ENCODE measurements at places on chromosomes 5 and 9. TPM values are rescaled to one million over a fixed set of nuclear protein-coding genes. Genes with fewer than 3 reads are reported as not detected.

Gene OR5C1
- not detected for total RNA-seq

DNA sequence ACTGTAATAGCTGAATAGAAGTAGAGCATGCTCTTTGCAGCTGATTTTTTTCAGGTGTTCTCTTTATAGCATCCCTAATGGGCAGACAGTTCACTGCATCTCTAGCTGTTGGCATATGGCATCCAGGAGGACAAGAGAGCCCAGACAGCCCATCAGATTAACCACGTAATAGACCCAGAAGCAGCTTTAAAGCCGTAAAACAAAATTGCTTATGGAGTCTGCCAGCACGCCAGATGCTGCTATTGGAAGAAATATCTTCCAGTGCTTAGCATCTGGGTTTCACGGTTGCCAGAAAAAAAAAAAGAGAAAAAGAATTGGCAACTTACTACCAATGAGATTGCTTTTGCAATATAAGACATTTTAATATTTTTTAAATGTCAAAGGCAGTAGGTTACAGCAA lies 869.4 kb upstream of the NUDT12 start:
- no peaks in the 10 kb centered on the region for H3K36me3 ChIP-seq
- H3K27ac ChIP-seq, result no peak overlapping the region
- DNase-seq, result no peak

DNA sequence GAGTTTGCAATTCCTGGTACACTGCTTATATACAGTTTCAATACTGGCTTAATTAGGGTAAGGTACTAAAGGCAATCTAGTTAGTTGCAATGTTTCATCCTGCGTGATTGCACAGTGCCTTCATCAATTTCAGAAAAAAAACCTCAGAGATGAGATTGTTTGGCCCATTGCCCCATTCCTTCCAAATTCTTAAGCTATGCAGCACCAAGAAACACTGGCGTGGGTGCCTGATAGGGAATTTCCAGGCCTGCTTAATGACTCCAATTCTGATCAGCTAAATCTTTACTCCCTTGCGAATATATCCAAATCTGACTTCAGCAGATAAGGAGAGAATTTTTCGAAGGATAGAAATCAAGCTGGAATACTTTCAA lies 35.9 kb upstream of the GAS1 start:
- DNase-seq, result no peak
- no peak overlapping the region for H3K4me3 ChIP-seq
- H3K27ac ChIP-seq, result no peak overlapping the region

DNA sequence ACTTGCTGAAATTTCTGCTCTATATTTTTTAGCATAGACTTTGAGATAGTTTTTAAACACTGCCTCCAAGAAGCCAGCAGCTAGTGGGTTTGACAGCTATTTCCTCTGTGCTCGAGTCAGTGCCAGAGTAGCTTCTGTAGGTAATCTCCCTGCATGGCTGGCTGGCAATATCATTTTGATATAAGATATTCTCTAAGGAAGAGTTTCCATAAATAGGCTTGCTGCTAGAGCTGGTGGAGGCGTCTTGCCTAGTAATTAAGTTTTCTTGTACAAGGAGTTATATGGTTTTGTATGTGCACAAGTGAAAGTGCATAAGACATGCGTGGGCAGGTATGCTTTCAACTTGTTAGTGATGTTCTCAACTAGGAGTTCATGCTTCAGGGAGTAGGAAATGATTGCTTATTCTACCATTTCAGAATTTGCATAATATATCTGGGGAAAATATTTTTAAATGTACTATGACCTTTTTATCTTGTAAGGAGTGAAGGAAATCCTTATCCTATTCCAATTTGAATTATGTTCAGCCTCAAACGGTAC lies 74.1 kb upstream of the CCL21 start:
- no peak overlapping the region for H3K27ac ChIP-seq
- no peak for DNase-seq
- no peak overlapping the region for H3K4me3 ChIP-seq

- H3K27ac ChIP-seq, result peak overlapping the region; percentile 83
- no peaks in the 10 kb centered on the region for H3K27me3 ChIP-seq
- H3K4me1 ChIP-seq, result peaks cover 8% of the 10 kb centered on the region
- peak overlapping the region; percentile 3 for H3K4me3 ChIP-seq
Observed at GRCh38 chr9:92631452-92632343, 38.2 kb downstream of the IPPK start.

Gene MEGF10
- not detected for total RNA-seq

Gene TIMD4
- 15.1 TPM for total RNA-seq

DNA sequence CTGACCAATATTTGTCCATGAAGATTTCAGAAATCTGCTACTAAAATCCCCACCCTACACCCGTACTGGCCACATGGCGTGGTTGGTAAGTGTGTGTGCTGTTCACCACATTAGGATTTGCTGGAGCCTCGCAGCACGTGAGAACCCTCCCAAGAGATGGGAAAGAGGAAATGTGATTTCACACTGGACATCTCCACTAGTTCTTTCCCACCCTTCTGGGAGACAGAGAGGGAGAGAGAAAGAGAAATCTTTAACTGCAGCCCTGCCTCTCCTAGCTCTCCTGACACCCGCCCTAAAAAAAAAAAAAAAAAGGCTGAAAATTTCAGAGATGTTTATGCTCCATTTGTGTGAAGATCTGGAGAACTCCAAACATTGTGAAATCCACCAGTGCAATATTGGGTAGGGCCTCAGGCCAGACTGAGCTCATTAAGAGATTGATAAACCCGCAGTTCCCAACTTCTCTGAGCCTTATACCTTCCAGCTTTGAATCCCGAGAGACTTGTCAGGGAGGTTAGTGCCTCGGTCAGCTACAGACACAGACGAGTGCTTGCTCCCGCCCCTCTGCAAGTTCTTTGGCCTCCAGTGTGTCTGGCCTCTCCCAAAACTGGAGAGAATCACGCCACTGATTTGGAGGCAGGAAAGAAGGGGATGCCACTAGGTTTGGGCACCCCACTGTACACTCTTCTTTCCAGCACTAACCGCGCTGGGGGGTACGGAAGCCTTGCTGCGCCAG lies 1.9 kb downstream of the SPRY4 start:
- no peak for DNase-seq
- H3K27ac ChIP-seq, result no peak overlapping the region
- peaks cover 43% of the 10 kb centered on the region for H3K27me3 ChIP-seq
- H3K36me3 ChIP-seq, result peaks cover 1% of the 10 kb centered on the region
- peaks cover 38% of the 10 kb centered on the region for H3K4me1 ChIP-seq
- peak overlapping the region; percentile 89 for H3K4me3 ChIP-seq

GRCh38 chr9:13705918-13706317 lies 426.4 kb upstream of the MPDZ start:
- H3K27ac ChIP-seq, result no peak overlapping the region
- no peaks in the 10 kb centered on the region for H3K36me3 ChIP-seq
- no peak overlapping the region for H3K4me3 ChIP-seq
- H3K27me3 ChIP-seq, result no peaks in the 10 kb centered on the region

Gene DDX4
- total RNA-seq, result 0.19 TPM

GRCh38 chr5:1004461-1005248 lies 3.9 kb upstream of the NKD2 start:
- peaks cover 9% of the 10 kb centered on the region for H3K4me1 ChIP-seq
- no peaks in the 10 kb centered on the region for H3K36me3 ChIP-seq
- H3K27ac ChIP-seq, result no peak overlapping the region
- DNase-seq, result peak; percentile 86
- H3K27me3 ChIP-seq, result peaks cover 40% of the 10 kb centered on the region
- H3K4me3 ChIP-seq, result peak overlapping the region; percentile 74

- no peak for DNase-seq
- no peak overlapping the region for H3K27ac ChIP-seq
- no peaks in the 10 kb centered on the region for H3K36me3 ChIP-seq
- no peaks in the 10 kb centered on the region for H3K27me3 ChIP-seq
- H3K4me3 ChIP-seq, result no peak overlapping the region
Observed at GRCh38 chr9:102225841-102226441, 487.5 kb upstream of the GRIN3A start.

DNA sequence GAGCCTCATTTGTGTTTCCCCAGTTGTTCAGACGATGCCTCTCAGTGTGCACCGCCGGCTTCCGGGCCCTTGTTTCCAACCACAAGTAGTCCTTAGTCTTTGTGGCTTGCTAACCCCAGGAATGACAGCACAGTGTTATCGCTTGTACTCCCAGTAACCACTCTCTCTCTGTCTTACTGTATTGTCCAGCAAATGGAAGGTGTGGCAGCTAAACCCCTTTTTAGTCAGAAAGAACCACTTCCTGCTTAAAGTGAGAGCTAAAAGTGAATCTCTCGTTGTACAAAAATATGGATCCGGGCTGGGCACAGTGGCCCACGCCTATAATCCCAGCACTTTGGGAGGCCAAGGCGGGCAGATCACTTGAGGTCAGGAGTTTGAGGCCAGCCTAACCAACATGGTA lies 61.3 kb downstream of the ENC1 start:
- peaks cover 11% of the 10 kb centered on the region for H3K27me3 ChIP-seq
- peak overlapping the region; percentile 61 for H3K4me3 ChIP-seq
- peaks cover 35% of the 10 kb centered on the region for H3K4me1 ChIP-seq
- DNase-seq, result peak; percentile 90
- H3K27ac ChIP-seq, result peak overlapping the region; percentile 88
- H3K36me3 ChIP-seq, result peaks cover 2% of the 10 kb centered on the region

Gene FSTL4
- 0.42 TPM for total RNA-seq

- no peak for DNase-seq
- H3K27ac ChIP-seq, result no peak overlapping the region
- H3K36me3 ChIP-seq, result no peaks in the 10 kb centered on the region
- H3K4me1 ChIP-seq, result peaks cover 4% of the 10 kb centered on the region
- no peak overlapping the region for H3K4me3 ChIP-seq
Observed at GRCh38 chr9:136193127-136193890, 11.6 kb downstream of the LHX3 start.

Gene NUTM2G
- not detected for total RNA-seq

Data from activated CD4-positive, alpha-beta T cell treated with anti-CD3 and anti-CD28 coated beads, Interleukin-2, amount 10 ng/mL, durations not matched to agents 24 days and 14 days (primary cell).